ENCODE measurements at places on chromosomes 1 and 21.
A peak's percentile ranks its signal among the peaks of the same experiment; 100 is the strongest.

- DNase-seq, result no peak
Observed at GRCh38 chr1:222920169-222920568, 105.3 kb downstream of the DISP1 start.

GRCh38 chr1:77882411-77882810, 6.0 kb upstream of the NEXN start:
- no peak for DNase-seq

DNA sequence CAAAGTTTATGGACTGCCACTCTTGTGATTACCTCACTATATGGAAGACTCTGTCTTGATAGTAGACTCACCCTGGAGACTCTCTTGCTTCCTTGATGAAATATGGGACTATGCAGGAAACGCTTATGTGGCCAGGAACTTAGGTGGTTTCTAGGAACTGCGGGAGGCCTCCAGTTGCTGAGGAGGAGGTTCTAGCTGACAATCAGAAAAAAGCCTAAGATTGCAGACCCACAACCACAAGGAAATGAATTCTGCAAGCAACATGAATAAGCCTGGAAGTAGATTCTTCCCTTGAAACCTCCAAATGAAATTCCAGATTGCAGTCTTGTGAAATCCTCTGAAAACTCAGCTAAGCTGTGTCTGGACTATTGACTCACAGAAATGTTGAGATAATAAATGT, 88.9 kb upstream of the COL11A1 start:
- no peak for DNase-seq

- no peak for DNase-seq
Observed at GRCh38 chr21:34801519-34802132, 132.8 kb downstream of the CLIC6 start.

DNA sequence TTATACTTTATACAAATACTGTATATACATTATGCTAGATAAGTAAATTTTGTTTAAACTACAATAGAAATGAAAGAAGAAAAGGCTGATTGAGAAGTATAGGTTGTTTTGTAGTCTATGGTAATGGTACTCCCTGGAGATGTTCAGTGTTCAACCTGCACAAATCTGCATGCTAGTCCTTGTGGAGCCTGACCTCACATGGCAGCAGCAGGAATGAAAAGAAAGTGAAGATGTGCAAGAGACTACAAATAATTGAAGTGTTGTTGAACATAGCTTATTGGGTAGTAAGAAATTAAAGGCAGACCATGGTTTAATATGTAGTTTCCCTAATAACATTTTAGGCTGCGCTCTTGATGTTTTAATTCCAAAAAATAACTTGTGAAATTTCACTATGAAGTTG, 201.2 kb downstream of the TGFB2 start:
- no peak for DNase-seq

- no peak for DNase-seq
Observed at GRCh38 chr1:234373959-234374254, 651 bp downstream of the COA6 start.

DNA sequence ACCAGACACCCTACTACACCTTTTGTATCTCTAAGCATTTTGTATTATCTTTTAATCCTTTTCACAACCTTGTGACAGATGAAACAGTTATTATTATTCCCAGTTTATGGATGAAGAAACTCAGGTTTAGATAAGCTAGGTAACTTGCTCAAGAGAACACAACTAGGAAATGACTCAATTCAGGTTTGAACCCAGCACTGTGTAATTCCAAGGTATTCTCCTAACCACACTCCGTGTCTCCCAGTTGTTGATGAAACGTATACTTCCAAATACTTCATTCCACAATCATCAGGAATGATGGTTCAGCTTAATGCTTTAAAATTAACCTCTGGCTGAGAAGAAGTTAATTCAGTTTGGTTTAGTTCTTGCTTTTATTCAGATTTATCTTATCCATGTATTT, 51.7 kb upstream of the MRPS6 start:
- DNase-seq, result no peak

DNA sequence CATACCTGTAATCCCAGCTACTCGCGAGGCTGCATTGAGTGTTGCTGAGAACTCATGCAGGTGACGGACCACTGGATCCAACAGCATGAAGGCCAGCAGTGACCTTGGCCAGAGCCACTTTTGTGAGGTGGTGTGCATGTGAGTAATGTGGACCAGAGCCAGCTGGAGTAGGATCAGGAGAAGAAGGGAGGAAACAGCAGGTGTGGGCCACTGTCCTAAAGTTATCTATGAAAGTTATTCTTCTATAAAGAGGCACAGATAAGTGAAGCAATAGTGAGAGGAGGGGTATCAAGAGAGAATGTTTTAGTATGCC, 47.8 kb downstream of the TCP10L start:
- DNase-seq, result no peak

DNA sequence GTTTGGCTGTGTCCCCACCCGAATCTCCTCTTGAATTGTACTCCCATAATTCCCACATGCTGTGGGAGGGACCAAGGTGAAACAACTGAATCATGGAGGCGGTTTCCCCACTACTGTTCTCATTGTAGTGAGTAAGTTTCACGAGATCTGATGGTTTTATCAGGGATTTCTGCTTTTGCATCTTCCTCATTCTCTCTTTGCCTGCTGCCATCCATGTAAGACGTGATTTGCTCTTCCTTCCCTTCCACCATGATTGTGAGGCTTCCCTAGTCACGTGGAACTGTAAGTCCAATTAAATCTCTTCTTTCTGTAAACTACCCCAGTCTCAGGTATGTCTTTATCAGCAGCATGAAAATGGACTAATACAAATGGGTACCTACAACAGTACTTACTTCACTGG, 73.5 kb downstream of the PIK3R3 start:
- no peak for DNase-seq

DNA sequence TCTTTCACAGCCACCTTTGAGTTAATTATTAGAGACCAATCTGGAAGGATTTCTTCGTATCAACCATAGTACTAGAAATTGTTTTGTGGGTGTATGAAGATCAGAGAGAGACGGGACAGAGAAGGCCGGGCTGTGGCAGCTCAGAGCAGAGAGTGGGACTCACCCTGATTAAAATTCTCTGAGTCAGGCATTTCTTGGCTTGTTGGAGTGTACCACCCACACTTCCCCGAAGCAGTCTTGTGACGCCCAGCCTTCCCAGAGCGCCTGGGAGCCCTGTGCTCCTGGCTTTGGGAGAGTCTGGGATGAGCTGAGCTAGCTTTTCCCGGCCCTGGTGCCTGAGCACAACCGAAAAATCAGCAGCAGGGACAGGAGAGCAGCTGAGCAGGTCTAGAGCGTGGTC, 19.4 kb downstream of the PLEKHM2 start:
- no peak for DNase-seq

GRCh38 chr1:66679140-66679539, 73.1 kb upstream of the DYNLT5 start:
- DNase-seq, result no peak

DNA sequence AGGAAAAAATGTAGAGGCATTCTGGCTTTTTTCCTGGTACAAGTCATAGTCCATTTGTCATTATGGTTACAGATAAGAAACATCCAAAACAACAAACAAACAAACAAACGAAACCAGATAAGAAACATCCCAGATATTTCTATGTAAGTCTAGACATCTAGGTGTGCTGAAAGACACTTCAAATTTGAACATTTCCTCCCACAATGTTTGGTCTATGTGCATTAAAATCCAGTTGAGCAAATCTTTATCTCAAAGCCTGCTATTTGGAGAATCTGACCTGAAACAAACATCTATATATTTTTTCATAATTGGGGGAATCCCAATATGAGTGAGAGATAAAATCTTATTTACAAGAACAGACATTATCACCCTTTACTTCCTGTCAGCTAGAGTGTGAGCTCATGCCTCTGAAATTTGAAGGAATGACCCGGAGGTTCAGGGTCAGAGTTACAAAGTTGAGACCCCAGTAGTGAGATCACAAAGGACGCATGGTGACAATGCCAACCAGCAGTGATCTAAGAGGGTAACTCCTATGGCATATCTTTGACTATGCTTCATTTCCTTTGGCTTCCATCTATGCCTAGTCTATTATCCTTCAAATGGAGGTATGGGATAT, 182.9 kb upstream of the ATP1B1 start:
- no peak for DNase-seq

DNA sequence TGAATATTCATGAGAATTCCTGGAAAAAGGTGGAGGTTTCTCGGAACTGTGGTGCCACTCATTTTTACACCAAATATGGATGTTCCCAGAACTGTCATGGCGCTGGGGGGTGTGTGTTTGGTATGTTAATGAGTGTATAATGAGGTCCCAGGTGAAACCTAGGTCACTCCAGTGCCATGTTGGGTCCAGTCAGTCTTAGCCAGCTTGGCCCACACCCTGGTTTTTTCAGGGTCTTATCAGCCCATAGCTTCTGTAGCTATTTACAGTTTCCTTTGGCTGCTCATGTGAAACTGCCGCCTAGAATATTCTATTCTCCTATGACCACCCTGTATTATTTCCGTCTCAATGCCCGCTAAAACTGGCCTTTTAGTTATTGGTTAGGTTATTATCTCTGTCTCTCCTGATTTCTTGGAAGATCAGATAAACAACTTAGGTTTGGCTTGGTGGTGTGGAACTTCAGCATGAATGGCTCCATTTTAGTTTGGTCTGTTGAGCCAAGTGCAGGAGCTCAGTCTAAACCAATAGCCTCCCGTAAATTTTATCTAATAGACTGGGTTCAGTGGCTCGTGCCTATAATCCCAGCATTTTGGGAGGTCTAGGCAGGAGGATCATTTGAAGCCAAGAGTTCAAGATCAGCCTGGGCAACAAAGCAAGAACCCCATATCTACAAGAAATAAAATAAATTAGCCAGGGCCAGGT, 42.1 kb upstream of the EDARADD start:
- no peak for DNase-seq

- DNase-seq, result peak; percentile 81
Observed at GRCh38 chr21:45735259-45736000, 91.9 kb downstream of the PCBP3 start.

- no peak for DNase-seq
Observed at GRCh38 chr1:18766328-18766727, 93.1 kb downstream of the TAS1R2 start.

DNA sequence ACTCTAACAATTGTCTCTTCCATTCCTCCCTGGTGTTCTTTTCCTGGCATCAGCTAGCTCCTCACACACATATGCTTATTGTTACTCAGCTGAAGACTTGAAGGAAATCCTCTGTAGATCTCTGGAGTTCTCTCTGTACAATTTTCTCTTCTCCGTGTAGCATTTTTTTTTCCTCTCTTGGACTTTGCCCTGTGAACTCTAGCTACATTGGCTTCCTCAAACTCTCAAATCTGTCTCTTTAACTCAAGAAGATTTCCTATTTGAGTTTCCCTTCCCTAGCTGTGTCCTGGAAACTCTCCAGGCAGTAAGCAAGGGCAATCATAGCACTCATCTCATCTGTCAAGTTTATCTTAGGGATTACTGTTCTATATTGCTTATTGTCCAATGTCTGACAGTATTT, 4.3 kb upstream of the MIA3 start:
- no peak for DNase-seq

GRCh38 chr1:232059726-232060374, 433.3 kb downstream of the DISC1 start:
- DNase-seq, result peak; percentile 88

DNA sequence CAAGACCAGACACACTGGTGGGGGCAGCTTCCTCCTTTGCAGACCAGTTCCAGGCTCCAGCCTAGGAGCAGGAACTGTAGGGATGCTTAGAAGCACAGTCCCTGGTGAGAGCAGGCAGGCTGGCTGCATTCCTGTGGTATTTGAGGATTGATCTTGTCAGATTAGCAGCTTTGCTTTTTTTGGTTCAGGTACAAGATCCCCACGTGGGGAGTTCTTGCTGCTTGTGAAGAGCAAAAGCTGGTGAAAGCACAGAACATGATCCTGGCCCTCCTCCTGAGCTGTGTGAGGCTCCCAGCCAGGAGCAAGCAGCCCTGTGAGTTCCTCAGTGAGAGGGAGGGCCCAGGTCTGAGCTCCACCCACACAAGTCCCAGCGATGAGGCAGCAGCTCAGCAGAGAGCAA, 75.3 kb upstream of the ARTN start:
- peak; percentile 67 for DNase-seq

DNA sequence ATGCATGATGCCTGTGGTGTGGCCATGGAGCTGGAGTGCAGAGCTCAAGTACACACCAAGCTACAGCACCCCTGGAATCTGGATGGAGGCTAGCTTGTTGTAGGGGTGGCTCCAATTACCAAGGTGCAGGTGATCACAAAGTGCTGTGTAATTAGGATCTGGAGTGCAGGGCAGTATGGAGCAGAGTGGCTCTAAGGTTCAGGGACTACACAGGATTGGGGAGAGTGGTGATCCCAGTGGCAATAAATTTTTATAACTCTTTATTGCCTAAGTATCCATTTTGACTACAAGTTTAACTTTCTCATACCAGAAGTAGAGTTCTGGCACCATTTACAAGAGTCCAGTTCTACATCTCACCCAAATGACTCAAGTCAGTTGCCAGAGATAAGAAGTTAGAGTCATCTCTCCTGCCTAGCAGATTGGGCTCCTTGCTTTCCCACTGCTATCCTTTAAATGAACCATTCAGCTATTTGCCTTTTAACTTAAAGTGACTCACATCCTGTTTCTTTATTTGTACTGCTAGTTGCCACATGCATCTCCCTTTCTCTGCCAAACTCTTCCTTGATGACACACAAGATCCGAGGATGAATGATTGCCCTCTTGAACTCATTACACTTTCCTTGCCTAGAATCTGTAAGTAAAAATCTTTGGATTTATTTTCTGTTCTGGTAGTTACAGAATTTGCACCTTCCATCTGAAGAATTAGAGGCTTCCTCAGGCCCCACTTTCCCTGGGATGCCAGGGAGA, 427.2 kb downstream of the KCNT2 start:
- DNase-seq, result no peak

DNA sequence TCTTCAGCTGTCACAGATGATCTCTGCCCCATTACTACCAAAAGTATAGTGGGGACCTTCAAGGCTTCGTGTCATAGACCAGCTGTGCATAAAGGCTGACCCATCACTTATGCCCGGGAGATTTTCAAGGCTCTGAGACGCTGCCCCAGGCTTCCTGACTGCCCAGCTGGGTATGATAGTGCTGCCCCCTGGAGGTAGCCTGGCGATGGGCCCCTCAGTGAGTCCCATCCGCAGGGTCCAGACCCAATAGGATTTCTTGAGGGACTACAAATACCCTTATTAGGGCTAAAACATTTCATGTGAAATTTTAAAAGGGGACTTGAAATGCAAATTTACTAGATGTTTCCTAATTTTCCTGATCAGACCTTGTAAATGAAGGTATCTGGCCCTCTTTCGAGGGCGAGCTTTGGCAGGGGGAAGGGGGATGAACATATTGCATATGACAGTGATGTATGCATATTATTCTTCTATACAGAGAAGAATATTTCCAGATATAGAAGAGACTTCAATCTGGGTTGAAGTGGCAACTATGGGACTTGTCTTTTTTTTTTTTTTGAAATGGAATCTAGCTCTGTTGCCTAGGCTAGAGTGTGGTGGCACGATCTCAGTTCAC, 11.7 kb upstream of the FCMR start:
- peak; percentile 84 for DNase-seq

GRCh38 chr1:74652711-74653139, 20.9 kb downstream of the ERICH3 start:
- DNase-seq, result no peak

- no peak for DNase-seq
Observed at GRCh38 chr1:7594002-7594713, 176.9 kb upstream of the VAMP3 start.

All from RPMI8226 (cell line).